ENCODE measurements at places on chromosomes 13 and 19.

- DNase-seq, result no peak
Observed at GRCh38 chr19:46554161-46554560, 47.0 kb upstream of the CALM3 start.

- no peak for DNase-seq
Observed at GRCh38 chr19:45884682-45885555, 1.0 kb downstream of the IRF2BP1 start.

DNA sequence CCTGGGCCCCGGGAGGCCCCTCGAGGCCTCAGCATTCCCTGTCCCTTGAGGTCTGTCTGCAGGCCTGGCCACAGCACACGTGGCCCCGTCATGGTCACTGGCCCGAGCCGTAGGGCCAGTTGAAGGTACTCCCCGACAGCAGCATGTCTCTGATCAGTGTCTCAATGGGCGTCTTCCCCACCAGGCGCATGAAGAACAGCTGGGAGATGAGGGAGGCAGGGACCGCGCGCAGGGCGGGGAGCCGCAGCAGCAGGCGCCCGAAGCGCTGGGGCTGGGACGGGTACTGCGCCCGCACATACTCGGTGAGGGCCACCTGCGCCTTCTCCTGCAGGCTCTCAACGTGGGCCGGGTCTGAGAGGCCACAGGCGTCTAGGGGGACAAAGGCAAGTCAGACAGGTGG, 6.2 kb downstream of the OCEL1 start:
- DNase-seq, result no peak

GRCh38 chr13:45055902-45056648, 64.2 kb upstream of the GTF2F2 start:
- DNase-seq, result no peak

DNA sequence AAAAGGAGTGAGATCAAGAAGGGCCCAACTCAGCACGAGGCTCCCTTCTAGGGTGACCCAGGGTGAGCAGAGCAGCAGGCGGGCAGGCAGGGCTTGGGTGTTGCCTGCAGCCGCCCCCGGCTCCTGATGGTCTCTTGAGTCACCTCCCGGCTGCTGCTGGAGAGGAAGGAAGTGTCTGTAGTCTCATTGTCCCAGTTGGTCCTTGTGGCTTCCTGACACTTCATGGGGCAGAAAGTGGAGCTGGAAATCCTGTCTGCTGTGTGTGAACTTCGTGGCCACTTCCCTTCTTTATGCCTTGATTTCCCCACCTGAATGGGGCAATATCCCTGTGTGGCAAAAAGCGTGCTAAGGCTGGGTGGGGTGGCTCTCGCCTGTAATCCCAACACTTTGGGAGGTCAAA, 2.5 kb downstream of the MAP1S start:
- DNase-seq, result no peak

GRCh38 chr13:30880151-30880855, 25.8 kb upstream of the MEDAG start:
- DNase-seq, result no peak
